ENCODE measurements at places on chromosomes 12 and 14.

DNA sequence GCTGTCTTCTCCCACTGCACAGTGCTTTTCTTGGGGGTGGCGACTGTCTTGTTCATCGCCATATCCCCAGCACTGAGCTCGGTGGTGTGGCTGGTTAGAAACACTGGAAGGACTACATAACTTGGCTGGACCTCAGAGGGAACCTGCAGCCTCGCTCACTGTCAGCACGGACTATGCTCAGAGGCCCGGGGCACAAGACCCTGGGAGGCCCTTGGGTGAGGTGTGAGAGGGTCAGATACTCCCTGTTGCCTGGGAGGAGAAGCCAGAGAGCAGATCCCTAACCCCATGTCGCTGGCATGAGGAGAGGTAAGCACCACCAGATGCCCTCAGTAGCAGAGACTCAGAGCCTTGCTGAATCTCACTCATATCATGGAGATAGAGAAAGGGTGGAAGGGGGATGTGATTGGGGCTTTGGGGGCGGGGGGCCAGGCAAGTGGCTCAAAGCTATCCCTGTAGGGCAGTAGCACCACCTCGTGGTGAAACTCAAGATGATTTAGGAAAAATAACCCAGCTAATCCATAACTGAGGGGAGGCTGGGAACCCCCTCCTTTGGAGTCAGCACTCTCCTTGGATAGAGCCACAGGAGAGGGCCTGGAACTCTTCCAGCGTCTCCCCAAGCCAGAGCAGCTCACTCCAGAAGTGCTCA, 18.7 kb upstream of the HDAC7 start:
- no peak for DNase-seq

DNA sequence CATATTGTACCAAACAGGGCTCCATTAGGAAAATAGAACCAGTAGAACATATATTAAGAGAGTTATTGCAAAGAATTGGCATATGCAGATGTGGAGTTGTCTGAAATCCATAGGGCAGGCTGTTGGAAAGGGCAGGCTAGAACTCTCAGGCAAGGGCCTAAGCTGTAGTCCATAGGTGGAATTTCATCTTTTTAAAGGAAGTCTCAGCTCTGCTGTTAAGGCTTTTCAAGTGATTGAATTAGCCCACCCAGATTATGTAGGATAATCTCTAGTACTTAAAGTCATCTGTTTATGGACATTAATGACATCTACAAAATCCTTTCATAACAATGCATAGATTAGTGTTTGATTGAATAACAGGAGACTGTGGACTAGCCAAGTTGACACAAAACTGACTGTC, 59.4 kb downstream of the RAD51B start:
- DNase-seq = no peak

- DNase-seq = peak; percentile 35
These were observed 648 bp downstream of the CHD4 start for GRCh38 chr12:6606331-6607131.

- no peak for DNase-seq
These were observed 18.6 kb upstream of the SSPN start for GRCh38 chr12:26176725-26177124.

DNA sequence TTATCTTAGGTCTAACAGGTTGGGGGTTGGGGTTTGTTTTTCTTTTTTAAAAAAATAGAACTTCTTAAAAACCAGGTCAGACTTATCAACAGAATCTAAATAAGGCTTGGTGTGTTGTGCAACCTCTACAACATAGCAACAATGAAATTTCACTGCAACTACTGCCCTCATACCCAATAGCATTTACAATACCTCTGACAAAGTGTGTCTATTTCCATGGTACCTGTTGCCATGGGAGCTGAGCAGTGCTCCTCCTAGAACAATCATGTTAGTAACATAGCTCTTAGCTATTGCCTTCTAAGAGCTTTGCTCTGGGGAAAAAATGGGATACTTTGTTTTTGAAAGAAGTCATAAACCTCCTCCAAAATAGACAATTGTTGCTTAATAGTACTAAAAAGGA, 103.3 kb upstream of the CCDC175 start:
- no peak for DNase-seq

DNA sequence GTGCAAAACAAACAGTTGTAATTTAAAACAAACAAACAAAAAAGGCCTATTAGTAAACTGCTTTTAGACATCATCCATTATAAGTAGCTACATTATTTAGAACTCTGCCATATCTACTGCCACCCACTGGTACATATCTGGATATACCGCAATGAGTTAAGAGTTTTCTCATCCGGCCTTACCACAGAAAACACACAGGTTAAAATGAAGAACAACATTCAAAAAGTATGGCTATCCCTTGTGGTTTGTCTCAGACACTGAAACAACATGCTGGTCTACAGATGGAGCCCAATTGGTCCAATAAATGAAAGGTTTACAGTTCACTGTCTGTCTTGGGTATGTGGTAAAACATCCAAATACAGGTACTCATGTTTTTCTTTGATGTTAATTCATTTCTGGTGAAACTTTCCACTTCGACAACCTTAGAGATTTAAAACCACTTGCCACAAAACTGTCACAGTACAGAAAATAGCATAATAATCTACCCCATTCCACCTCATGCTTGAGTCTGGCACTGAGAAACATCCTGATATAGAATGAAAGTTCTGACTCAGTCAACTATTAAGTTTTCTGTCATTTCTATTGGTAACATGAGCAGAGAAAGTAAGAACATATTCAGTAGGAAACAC, 354.3 kb downstream of the CEP128 start:
- no peak for DNase-seq

- DNase-seq = no peak
These were observed 486.5 kb downstream of the EGLN3 start for GRCh38 chr14:33464254-33464962.

DNA sequence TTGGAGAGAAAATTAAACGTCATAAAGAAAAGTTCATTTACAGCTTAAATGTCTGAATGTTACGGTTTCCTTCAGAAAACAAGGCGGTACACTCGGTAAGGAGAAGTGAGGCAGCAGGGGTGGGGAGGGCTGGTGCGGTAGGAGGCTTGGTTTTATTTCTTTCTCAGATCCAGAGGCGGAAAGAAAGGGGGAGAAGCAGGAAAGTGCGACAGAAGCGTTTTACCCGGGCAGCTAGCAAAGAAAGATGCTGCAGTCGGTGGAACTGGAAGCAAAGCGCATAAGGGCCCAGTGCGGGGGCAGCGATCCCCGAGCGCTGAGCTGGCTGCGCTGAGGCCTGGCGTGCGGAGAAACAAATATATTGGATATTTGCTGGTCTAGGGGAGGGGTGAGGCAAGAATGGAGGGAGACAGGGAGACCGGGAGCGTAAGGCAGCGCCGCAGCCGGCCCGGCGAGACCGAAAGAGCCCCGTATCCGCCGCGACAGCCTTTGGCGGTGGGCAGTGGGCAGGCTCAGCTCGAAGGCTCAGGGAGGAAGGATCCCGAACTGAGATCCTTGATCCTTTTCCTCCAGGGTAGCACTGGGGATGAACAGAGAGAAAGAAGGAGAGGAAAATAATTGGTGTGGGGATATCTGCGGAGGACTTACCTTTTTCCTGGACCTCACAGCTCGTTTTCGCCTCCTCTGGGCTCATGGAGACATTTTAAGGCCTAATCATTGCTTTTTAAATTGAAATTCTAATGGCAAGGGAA, 6.4 kb upstream of the HOXC11 start:
- no peak for DNase-seq

- no peak for DNase-seq
These were observed 1.1 kb downstream of the GPHN start for GRCh38 chr14:66508846-66509621.

GRCh38 chr12:68240975-68241374, 12.4 kb downstream of the IL22 start:
- no peak for DNase-seq

All from stimulated activated CD8-positive, alpha-beta memory T cell treated with anti-CD3 and anti-CD28 coated beads, Interleukin-7, amount 100 ng/mL, for 1 hour (primary cell).